ENCODE measurements at places on chromosomes 2 and 18. TPM values are rescaled to one million over a fixed set of nuclear protein-coding genes. Genes with fewer than 3 reads are reported as not detected.

DNA sequence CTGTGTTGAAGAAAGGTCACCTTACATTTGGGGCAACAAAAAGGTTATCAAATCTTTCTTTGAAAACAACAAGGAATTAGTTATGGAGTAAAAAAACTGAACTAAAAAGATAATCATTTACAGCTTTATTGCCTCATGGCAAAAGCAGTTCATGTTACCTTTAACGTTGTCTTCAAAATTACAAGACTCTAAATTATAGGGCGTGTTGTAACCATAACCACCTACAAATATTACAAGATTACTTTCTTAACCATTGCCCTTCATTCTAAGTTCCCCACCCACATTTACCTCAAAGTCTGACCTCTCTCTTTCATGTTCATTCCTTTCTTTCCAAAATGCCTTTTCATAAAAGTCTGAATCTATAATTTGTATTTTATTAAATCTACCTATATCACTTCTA is 74.6 kb upstream of the LRATD1 start:
- DNase-seq, result no peak
- no peak overlapping the region for H3K27ac ChIP-seq
- no peaks in the 10 kb centered on the region for H3K4me1 ChIP-seq
- no peaks in the 10 kb centered on the region for H3K36me3 ChIP-seq

DNA sequence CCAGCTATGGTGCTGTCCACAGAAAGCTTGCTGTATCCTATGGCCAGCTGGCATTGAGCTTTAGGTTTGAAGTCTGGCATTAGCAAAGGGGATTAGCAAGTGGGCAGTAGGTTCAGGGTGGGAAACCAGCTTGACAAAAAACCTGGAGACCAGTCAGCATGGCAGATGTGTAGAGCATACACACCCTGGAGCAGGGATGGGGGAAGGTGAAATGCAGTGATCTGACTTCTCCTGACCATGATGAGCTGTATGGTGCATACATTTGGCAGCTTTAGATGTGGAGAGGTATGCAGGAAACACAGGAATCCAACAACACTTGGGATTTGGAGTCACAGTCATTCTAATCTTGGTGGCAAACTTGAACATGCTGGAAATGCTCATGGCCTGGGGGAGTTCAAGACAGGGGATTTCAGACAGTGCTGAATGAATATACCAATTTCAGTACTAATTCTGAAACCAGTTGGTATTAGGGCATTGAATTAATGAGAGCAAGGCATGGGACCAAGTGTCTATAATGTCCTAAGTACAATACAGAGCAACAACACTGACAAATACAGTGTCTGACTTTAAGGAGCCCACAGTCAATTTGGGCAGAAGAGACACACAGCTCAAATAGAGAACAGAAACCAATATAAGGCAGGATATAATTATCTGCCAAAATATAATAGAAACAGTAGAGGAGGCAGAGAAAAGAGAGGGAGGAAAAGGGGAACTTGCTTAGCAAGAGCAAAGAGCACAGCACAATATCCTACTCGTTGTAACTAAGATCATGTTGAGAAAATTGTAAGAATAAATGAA is 11.8 kb downstream of the ARHGAP15 start:
- H3K36me3 ChIP-seq, result peaks cover 73% of the 10 kb centered on the region
- H3K27me3 ChIP-seq, result no peaks in the 10 kb centered on the region
- H3K27ac ChIP-seq, result peak overlapping the region; percentile 70
- peaks cover 83% of the 10 kb centered on the region for H3K4me1 ChIP-seq
- H3K4me3 ChIP-seq, result no peak overlapping the region

- H3K27me3 ChIP-seq, result no peaks in the 10 kb centered on the region
- no peak overlapping the region for H3K27ac ChIP-seq
- no peak for DNase-seq
- H3K36me3 ChIP-seq, result no peaks in the 10 kb centered on the region
- H3K4me1 ChIP-seq, result no peaks in the 10 kb centered on the region
These were observed 122.5 kb upstream of the HDAC4 start for GRCh38 chr2:239523147-239523953.

EVX2 gene
- not detected for total RNA-seq

GRCh38 chr18:7592305-7593071 is 25.4 kb downstream of the PTPRM start:
- H3K27ac ChIP-seq, result no peak overlapping the region
- peaks cover 2% of the 10 kb centered on the region for H3K27me3 ChIP-seq
- H3K4me1 ChIP-seq, result no peaks in the 10 kb centered on the region
- no peak overlapping the region for H3K4me3 ChIP-seq
- no peaks in the 10 kb centered on the region for H3K36me3 ChIP-seq

DNA sequence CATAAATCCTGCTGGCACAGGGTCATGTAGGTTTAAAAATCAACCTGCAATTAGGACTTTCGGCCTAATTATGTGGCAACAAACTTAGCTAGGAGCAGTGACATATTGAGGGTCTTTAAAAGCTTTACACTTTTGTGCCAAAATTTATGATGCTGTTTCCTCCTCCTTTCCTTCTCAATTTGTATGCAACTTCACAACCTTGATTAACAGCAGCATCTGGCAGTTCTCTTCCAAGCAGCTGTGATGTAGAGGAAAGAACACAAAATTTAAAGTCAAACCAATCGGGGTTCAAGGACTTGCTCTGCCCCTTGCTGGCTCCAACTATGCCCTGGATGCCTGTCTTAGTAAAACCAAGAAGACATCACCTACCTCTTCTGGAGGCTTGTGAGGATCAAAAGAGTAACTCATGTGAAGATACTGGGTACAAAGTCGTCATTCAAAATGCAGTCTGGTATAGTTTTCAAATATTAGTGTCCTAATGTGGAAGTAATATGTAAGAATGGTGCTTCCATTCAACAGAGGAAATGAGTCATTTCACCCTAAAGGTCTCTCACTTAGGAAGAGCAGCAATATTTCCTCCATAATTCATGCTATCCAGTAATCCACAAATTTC is 94.7 kb downstream of the ANKRD44 start:
- H3K27me3 ChIP-seq, result no peaks in the 10 kb centered on the region
- H3K4me1 ChIP-seq, result peaks cover 90% of the 10 kb centered on the region
- peaks cover 43% of the 10 kb centered on the region for H3K36me3 ChIP-seq
- peak overlapping the region; percentile 79 for H3K27ac ChIP-seq
- H3K4me3 ChIP-seq, result peak overlapping the region; percentile 18

MC5R gene
- total RNA-seq, result not detected

TPO gene
- 0.22 TPM for total RNA-seq

CNTNAP5 gene
- total RNA-seq, result not detected

DNA sequence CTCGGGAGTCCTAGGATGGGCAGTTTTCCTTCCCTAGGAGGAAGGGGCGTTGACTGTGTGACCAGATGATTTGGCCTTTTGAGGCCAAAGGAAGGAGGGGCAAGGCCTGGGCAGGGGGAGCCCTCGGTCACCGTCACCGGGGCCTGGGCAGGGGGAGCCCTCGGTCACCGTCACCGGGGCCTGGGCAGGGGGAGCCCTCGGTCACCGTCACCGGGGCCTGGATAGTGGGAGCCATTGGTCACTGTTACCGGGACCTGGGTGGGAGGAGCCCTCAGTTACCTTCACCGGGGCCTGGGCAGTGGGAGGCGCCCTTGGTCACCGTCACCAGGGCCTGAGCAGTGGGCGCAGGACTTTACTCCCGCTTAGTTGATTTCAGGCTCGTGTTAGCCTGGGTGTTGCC is 17.3 kb downstream of the D2HGDH start:
- DNase-seq, result no peak
- no peak overlapping the region for H3K4me3 ChIP-seq
- H3K27me3 ChIP-seq, result no peaks in the 10 kb centered on the region
- H3K27ac ChIP-seq, result no peak overlapping the region
- H3K36me3 ChIP-seq, result peaks cover 13% of the 10 kb centered on the region

ABCB11 gene
- not detected for total RNA-seq

DNA sequence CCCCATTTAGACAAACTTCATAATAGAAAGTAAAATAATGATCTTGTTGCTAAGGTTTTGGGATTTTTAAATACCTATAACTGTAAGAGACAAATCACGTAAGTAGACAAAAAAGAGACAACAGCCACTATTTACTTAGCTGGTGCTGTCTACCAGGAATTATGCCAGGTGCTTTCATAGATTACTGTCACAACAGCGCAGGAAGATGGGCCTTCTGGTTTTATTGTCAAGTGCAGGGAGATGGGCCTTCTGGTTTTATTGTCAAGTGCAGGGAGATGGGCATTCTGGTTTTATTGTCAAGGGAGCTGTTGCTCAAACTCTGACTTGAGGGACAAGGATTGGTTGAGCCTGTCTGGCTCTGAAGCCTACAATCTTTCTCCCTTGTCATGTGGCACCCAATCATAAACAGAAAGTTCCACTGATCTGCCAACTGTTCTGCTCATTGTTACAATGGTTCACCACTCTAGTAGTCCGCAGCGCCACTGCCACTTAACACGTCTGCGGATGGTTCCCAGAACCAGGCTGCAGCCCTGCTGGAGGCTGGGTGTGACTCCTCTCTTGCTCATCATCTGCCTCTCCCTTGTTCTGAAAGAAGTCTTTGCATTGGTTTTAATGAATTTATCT is 95.0 kb downstream of the RNF144A start:
- no peaks in the 10 kb centered on the region for H3K27me3 ChIP-seq
- H3K27ac ChIP-seq, result no peak overlapping the region
- peaks cover 35% of the 10 kb centered on the region for H3K36me3 ChIP-seq
- no peak overlapping the region for H3K4me3 ChIP-seq

CYS1 gene
- total RNA-seq, result 0.15 TPM

- H3K36me3 ChIP-seq, result no peaks in the 10 kb centered on the region
- H3K4me3 ChIP-seq, result no peak overlapping the region
These were observed 343.6 kb upstream of the SYT4 start for GRCh38 chr18:43620936-43621335.

CPO gene
- not detected for total RNA-seq

GPC1 gene
- 7.5 TPM for total RNA-seq
